ENCODE measurements at places on chromosomes 1 and 21.

GRCh38 chr1:223143537-223144248, 645 bp upstream of the TLR5 start:
- no peak for DNase-seq

- DNase-seq, result no peak
Observed at GRCh38 chr1:27980216-27980845, 20.6 kb downstream of the XKR8 start.

GRCh38 chr1:168348146-168348709, 67.6 kb downstream of the TBX19 start:
- DNase-seq, result no peak

- DNase-seq, result no peak
Observed at GRCh38 chr21:31136891-31137290, 98.6 kb upstream of the KRTAP19-8 start.

GRCh38 chr1:44422161-44422560, 17.1 kb downstream of the RNF220 start:
- no peak for DNase-seq

GRCh38 chr1:39640861-39641260, 1.4 kb upstream of the HEYL start:
- no peak for DNase-seq

- no peak for DNase-seq
Observed at GRCh38 chr1:217526636-217527035, 104.3 kb downstream of the GPATCH2 start.

- DNase-seq, result no peak
Observed at GRCh38 chr1:57854436-57854835, 430.6 kb upstream of the DAB1 start.

DNA sequence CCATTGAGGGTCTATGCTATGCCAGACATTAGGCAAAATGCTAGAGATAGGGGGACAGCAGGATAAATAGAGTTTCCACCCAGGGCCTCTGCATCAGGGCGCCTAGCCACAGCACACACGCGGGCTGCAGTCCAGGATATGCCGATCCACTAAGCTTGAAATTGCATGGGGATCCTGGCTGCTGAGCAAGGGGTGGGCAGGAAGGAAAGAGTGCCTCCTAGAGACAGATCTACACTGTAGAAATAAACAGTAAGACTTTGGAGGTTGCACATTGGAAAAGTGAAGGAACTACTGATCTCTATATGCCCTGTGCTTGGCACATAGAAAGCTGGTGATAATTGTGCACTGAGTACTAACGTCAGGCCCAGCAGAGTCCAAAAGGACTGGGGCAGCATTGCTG, 411.1 kb downstream of the PRDM2 start:
- DNase-seq, result no peak

- peak; percentile 33 for DNase-seq
Observed at GRCh38 chr1:27605796-27606707, 2.1 kb upstream of the AHDC1 start.

DNA sequence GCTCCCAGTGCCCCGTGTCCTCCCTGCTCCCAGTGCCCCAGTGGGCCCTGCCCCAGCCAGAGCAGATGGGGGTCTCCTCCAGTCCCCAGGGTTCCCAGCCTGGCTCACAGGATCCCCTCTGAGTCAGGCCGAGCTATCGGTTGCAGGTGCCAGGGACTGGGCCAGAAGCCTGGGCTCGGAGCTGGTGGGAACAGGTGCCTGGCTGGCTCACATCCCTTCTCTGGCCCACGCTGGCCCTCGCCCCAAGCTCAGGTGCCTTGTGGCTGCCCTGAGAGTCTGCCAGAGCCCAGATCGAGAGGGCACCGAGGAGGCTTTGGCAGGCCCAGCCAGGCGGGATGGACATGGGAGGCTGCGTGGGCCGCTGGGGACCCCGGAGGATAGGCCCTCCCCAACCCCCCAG, 18.9 kb downstream of the PLCH2 start:
- no peak for DNase-seq

DNA sequence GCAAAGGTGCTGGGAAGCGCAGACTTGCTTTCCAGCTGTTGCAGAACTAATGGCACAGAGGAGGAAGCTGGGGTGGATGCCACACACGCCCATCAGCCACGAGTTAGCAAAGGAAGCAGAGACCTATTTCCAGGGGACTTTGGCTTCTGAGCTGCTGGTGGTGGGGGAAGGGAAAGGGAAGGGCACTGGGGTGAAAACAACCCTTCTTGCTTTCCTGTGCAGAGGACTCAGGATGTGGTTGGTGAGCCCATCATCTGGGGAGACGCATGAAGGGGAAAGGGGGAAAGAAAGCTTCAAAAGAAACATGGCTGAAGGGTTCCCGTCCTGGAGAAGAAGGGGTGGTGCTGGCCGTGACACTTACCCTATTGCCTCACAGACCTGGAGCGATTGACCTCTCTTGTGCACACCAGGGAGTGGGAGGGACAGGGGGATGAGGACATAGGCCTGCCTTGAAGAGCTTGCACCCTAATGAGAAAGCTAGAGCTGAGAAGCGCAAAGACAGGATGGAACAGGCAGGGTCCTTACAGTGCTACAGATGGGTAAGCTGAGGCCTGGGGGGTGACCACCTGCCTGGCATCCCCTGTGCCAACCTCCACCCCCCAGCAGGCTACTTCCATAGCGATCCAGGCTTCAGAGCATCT, 140.8 kb upstream of the RAB4A start:
- no peak for DNase-seq

DNA sequence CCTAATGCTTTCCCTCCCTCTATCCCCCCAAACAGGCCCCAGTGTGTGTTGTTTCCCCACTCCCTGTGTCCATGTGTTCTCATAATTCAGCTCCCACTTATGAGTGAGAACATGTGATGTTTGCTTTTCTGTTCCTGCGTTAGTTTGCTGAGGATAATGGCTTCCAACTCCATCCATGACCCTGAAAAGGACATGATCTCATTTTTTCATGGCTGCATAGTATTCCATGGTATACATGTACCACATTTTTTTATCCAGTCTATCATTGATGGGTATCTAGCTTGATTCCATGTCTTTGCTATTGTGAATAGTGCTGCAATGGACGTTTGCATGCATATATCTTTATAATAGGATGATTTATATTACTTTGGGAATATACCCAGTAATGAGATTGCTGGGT, 8.7 kb downstream of the PRSS38 start:
- no peak for DNase-seq

- peak; percentile 9 for DNase-seq
Observed at GRCh38 chr1:6962478-6962995, 177.3 kb downstream of the CAMTA1 start.

All from stimulated activated CD4-positive, alpha-beta T cell treated with anti-CD3 and anti-CD28 coated beads, Interleukin-1b, Interleukin-23, amount 100 ng/mL, for 1 hour (primary cell).